Right ventricle myocardium inferior (tissue), 1 donor: ENCODE measurements at places on chromosomes 12 and 14. TPM values are rescaled to one million over a fixed set of nuclear protein-coding genes. Genes with fewer than 3 reads are reported as not detected.

GRCh38 chr14:73295198-73295796 lies 58.0 kb downstream of the PAPLN start:
- DNase-seq: no peak

- DNase-seq: no peak
Measured at GRCh38 chr12:75294336-75294735, 35.8 kb downstream of the CAPS2 start.

- no peak for DNase-seq
Measured at GRCh38 chr14:20499881-20500280, 5.5 kb upstream of the RNASE10 start.

Gene TSPAN19
- total RNA-seq: 0.49 TPM

DNA sequence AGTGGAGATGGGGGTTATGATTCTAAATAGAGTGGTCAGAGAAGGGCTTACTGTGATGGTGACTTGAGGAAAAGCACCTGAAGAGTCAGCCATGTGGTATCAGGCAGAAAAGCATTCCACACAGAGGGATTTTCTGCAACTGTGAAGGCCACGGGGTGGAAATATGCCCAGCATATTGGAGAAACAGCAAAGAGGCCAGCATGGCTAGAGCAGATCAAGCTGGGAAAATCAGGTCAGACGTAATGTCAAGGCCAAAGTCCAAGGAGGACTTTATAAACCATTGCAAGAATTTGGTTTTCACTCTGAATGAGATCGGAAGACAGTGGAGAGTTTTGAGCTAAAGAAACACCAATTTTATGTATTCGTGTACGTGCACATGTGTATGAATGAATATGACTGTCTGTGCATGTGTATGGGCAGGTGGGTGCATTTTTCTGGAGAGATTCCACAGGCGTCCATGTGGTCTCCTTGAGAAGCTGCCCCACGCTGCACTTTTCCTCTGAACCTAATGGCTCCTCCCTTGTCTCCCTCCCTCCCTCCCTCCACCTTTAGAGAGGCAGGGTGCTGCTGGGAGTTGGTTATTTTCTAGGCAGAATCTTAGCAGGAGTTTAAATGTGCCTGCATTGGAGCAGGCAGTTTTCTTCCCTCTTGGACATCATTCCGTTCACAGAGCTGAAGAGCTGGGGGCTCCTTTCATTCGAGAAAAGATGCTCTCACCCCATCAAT lies 97.4 kb upstream of the PPP4R3A start:
- no peak for DNase-seq

DNA sequence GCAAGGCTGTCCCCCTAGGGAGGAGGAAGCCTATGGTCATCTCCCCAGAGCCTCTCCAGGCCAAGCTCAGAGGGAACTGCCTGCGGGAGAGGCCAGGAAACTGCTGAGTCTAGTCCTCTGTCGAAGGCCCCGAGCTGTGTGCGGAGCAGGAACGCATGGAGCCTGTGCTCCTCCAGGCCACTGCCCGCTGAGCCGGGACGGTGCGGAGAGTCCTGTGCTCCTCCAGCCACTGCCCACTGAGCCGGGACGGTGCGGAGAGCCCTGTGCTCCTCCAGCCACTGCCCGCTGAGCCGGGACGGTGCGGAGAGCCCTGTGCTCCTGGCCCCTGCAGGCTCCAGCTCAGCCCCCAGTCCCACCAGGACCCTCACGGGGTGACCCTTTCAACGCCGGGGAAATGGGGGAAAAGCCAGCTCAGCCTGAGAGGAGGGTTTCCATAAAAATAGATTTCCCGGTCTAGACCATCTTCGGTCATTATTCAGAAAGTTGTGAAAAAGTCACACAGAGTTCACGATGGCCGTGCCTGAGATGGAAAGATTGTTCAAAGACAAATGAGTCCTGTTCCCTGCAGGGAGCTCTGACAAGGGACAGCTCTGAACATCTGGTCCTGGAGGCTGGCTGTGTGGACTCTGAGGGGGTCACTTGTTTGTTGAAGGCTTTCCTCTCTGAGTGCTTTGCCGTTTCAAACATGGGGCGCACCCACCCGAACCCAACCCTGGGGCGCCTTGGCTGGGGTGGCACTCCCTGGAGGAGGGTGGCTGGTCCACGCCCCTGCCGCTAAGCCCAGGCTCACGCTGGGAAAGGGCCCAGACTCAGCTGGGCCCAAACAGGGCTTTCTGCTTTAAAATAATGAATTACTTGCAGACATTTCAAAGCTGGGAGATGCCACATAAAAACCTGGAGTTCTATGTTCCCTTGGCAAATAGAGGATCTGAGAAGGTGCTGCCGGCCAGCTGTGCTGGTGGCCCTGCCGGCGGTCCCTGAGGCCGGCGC lies 85.5 kb downstream of the ADGRD1 start:
- DNase-seq: no peak

Gene CIPC
- total RNA-seq: 72.7 TPM

Gene MSI1
- 6.4 TPM for total RNA-seq

DNA sequence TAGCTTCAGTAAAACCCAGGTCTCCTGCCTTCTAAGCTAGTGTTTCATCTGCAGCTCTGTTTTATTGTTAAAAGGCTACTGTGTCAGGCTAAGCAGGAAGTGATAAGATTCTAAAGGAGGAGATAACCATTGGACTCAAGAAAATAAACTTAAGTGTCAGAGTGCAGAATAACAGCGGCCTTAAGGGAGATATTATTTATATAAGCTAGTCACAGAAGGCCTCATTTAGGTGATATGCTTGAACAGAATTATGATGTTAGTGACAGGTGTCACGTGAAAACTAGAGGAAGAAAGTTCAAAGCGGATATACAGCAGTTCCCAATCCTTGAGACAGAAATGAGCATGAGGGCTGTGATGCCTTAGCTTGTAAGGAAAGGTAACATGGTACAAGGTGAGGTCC lies 373.4 kb downstream of the FOXG1 start:
- DNase-seq: no peak

- no peak for DNase-seq
Measured at GRCh38 chr12:46647034-46647433, 178.8 kb downstream of the SLC38A4 start.

Gene RNU4-1
- total RNA-seq: 1,499 TPM

Gene TMEM63C
- 2.7 TPM for total RNA-seq

DNA sequence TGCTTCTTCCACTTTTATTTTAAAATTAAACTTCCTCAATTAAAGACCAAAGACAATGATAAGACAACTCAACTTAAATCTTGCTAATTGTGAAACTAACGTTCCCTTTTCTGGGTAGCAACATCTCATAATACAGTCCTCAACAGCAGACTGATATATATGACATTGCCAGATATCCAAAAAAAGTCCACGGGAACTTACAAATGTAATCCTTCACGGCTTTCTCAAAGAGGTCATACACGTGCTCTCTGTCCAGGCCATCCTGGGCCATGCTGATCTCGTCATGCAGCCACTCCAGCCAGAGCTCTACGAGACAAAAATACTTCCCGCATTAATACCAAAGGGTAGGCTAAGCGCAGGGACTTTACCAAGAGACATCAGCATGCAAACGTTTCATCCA lies 13.3 kb downstream of the SART3 start:
- no peak for DNase-seq

DNA sequence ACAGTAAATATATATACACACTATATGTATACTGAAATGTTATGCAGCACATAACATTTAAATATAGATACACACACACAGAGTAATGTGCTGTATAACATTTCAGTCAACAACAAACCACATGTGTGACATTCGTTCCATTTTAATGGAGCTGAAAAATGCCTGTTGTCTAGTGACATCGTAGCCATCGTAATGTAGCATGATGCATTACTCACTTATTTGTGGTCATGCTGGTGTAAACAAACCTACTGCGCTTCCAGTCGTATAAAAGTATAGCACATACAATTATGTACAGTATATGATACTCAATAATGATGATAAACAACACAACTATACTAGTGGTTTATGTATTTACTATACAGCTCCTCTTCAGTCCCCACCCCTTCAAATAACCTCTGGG lies 119.0 kb upstream of the SLC38A4 start:
- no peak for DNase-seq

Gene APOF
- not detected for total RNA-seq

DNA sequence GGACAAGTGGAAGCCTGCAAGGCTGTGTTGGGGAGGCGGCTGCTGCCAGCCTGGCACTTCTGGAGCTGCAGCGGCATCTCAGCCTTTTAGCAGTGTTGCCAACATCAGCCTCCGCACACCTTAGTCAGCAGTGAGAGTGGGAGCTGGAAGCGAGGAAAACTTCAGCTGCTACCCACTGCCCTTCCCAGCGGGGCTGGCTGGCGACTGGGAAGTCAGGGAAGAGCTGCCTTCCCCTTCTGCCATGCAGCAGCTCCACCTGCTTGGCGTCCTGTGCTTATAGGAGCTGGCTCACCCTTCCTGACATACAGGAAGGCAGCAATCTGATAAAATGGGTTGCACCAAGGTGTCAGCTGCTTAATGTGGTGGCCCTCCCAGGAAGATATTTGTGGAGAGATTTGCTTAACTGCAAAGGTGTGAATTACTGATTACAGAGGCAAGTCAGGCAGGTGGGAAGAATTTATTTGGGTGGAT lies 15.4 kb upstream of the PLEKHG3 start:
- DNase-seq: no peak

GRCh38 chr12:42090899-42091298 lies 53.8 kb downstream of the GXYLT1 start:
- DNase-seq: no peak

Gene IRF9
- 30.5 TPM for total RNA-seq

Gene ZFC3H1
- total RNA-seq: 15.2 TPM

- no peak for DNase-seq
Measured at GRCh38 chr12:24599736-24600135, 349.2 kb downstream of the BCAT1 start.

DNA sequence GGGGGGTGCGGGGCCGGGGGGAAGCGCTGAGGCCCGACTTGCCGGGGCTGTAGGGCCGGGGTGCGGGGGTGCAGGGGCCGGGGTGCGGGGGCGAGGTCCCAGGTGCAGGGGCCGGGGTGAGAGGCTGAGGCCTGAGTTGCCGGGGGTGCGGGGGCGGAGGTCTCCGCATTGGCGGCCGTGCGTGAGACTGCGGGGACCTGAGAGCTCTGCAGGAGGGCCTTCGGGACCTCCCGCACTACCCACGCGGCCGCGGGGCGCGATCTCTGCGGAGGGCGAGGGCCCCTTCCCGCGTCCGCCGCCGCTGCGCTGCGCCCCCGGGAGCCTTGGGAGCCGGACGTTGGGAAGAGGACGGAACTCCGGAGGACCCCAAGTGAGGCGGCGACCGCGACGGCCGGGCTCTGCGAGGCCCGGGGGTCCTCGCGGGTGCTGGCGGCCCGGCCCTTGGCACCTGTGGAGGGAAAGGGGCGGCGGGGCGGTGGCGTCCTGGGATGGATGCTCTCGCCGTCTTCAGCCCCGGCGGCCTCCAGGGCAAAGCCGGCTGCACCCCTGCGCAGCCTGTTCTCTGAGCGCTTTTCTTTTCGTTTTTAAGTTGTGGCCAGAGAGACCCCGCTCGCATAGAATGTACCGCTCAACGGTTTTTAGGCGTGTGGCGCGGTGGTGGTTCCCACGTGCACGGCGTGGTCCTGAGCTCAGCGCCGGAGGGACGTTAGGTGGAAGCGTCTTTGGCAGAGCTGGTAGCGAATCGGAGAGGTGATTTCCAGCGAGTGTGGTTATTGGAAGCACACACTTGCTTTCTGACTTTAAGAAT lies 1.3 kb downstream of the PIWIL1 start:
- no peak for DNase-seq
